Activated CD4-positive, alpha-beta T cell treated with anti-CD3 and anti-CD28 coated beads, Interleukin-2, amount 50 U/mL, for 24 hours (primary cell): ENCODE measurements at places on chromosomes 1 and 21.

DNA sequence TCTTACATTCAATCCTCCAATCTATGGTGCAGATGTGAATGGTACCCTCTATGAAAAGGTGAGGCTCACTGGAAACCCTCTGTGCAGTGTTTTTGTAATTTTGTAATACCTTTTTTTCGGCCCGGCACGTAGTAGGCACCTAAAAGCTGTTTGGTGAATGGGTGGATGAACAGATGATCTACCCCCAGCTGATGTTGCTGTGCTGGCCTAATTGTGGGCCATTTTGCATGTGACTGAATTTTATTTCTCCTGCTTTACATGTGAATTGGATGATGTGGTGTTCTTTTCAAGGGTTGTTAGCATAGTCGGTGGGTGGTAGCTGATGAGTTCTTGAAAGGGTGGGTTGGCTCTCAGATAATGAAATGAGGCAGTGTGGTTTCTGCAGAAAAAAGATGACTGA, 10.4 kb downstream of the KDM4A start:
- DNase-seq = no peak

DNA sequence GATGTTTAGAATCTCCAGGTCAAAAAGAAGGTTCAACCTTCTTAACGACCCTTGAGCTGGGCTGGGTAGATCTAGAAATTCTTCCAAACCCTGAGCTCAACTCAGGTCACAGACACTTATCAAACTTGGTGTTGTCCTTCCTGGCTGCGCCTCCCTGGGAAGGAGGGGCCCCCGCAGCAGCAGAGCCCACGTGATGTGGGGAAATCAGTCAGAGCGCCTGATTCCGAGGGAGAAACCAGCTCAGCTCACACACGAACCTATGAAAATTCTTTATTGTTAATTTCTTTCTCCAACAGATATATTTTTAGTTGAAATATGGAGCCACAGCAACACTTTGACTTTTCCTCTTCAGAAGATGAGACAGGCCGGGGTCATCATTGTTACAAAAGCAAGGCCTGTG, 24.3 kb upstream of the CLSTN1 start:
- DNase-seq = no peak

- no peak for DNase-seq
Observed at GRCh38 chr1:210792250-210793102, 341.5 kb downstream of the KCNH1 start.

DNA sequence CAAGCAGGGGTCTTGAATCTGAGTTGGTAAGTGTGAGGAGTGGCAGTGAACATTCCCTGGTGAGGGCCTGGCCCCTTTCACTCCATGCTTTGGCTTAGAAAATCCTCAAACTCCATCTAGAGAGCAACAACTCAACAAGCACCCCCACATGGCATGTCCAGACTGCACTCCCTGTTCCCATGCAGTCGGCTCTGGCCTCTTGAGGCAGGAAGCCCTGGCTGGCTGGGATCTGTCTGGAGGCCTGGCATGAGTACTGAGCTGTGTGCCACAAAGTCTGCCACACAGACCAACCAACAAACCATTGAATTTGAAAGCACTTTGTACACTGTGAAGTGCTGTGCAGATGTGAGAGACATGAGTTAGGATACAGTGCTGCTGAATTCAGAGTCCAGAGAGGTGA, 25.2 kb downstream of the COA7 start:
- DNase-seq = no peak

GRCh38 chr1:212466898-212467650, 34.4 kb downstream of the NENF start:
- no peak for DNase-seq

GRCh38 chr1:230070321-230071208, 3.5 kb downstream of the GALNT2 start:
- no peak for DNase-seq

GRCh38 chr1:226678251-226678650, 60.8 kb downstream of the ITPKB start:
- DNase-seq = no peak

- DNase-seq = no peak
Observed at GRCh38 chr1:15423355-15424077, 13.8 kb downstream of the EFHD2 start.

GRCh38 chr1:198676253-198676652, 37.4 kb downstream of the PTPRC start:
- no peak for DNase-seq

DNA sequence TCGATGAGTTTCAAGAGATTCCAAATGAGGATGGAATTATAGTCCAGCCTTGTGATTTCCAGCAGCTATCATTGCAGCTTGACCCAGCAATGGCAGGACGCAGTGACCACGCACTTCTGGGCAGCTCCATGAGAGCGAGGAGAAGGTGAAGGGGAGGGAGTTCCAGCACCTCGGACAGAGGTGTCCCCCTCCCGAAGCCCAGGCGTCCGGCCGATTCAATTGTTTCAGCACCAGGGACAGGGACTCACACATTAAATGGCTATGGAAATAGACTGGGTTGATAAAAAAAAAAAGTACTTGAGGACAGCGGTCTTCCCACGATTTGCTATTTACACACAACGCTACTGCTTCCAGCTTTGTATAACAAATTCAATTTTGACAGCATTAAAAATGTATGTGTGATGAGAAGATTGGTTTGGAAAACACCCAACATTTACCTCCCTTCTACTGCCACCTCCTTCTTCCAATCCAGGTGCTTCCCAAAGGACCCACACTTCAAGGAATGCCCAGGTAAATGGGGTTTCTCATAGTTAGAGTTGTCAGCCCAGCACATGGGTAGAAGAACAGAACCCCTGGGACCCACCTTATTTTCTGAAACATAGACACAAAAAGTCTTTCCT, 71.8 kb downstream of the DISP3 start:
- DNase-seq = no peak

GRCh38 chr1:156658945-156659574, 17.1 kb downstream of the BCAN start:
- no peak for DNase-seq

DNA sequence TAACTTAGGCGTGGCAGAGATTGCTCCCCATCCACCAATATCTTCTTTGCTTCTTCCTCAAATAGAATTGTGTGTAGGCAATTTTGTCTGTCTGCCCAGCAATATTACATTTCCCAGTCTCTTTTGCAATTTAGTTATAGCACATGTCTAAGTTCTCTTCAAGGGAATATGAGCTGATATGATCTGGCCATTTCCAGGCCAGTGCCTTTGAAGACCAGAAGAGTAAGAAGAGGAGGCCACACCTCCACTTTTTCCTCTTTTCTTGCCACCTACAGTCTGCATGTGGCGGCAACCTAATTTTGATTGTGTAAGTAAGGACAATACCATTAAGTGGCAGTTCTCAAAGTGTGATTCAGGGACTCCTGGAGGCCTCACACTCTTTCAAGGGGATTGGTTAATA, 6.3 kb upstream of the RSBN1 start:
- no peak for DNase-seq

DNA sequence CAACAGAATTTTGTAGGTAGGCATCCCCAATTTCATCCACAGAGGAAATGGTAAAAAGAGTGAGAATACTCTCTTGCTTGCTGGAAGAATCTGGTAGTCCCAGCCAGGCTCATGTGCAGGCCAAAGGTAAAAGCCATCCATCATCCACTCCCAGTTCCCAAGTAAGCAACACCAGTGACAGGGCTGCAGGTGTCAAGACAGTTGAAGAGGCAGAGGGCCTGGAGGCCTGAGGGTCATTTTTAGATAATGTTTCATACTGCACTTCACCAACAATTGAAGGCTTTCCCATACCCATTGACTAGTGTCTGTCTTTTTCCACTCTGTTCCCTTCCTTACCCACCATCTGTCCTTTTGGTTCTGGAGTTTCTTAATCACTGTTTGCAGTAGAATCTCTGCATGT, 141.7 kb upstream of the L1TD1 start:
- DNase-seq = no peak
